Esophagus muscularis mucosa (tissue), 4 donors: ENCODE measurements at places on chromosomes 16 and 17. TPM values are rescaled to one million over a fixed set of nuclear protein-coding genes. Genes with fewer than 3 reads are reported as not detected.

Gene AIPL1
- total RNA-seq: not detected

Gene KRTAP16-1
- total RNA-seq: not detected

Gene PRAC1
- not detected for total RNA-seq

Gene VAT1L
- 1.7 TPM for total RNA-seq

Gene CLEC18C
- total RNA-seq: not detected

Gene ZNF48
- 17.6 TPM for total RNA-seq

Gene MYH1
- not detected for total RNA-seq

Gene GPR139
- total RNA-seq: not detected

Gene TMC5
- total RNA-seq: 0.42 TPM

Gene PRCD
- 3.7 TPM for total RNA-seq

Gene CTRB2
- total RNA-seq: not detected

Gene OTOA
- 0.11 TPM for total RNA-seq
